ENCODE measurements at places on chromosomes 3 and 15. TPM values are rescaled to one million over a fixed set of nuclear protein-coding genes. Genes with fewer than 3 reads are reported as not detected.

DNA sequence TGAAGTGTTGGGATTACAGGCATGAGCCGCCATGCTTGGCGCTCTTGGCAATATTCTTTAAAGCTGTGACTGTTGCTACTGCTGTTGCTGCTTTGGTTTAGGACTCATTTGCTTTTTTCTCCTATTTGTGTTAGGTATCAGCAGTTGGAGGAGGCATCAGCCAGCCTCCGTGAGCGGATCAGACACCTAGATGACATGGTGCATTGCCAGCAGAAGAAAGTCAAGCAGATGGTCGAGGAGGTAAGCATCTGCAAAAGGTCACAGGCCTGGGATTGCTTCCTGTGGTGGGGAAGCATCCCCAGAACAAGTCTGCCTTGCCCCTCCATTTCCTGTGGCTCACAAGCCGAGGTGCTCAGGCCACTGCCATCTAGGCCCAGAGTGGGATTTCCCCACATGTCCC lies 47.6 kb downstream of the MYZAP start:
- no peak for DNase-seq

- DNase-seq = no peak
These were observed 67.4 kb upstream of the TLE3 start for GRCh38 chr15:70164910-70165715.

The AMT gene
- 3.8 TPM for total RNA-seq

GRCh38 chr15:46941241-46941640 lies 776.1 kb upstream of the SEMA6D start:
- DNase-seq = no peak

DNA sequence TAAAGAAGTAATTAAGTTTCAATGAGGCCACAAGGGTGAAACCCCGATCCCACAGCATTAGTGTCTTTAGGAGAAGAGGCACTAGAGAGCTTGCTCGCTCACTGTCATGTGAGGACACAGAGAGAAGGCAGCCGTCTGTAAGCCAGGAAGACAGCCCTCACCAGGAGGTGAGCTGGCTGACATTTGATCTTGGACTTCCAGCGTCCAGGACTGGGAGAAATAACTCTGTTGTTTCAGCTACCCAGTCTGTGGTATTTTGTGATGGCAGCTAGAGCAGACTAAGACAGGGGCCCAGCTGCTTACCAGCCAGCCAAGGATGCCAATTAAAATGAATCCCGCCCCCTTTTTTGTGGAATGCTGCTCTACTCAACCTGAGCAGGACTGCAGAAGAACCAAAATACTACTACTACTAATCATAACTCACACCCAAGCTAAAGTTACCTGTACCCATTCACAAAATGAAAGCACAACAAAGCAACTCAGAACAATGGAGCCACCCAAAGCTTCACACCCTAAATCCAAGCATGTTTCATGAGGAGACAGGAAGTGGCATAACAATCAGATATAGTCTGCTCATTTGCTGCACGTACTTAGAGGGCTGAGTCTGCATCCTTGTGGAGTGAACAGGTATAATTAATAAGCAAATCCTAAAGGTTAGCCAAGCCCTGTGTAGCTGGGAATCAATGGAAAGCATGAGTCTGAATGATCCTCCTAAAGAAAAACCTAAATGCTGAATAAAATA lies 35.6 kb upstream of the RHCG start:
- no peak for DNase-seq

DNA sequence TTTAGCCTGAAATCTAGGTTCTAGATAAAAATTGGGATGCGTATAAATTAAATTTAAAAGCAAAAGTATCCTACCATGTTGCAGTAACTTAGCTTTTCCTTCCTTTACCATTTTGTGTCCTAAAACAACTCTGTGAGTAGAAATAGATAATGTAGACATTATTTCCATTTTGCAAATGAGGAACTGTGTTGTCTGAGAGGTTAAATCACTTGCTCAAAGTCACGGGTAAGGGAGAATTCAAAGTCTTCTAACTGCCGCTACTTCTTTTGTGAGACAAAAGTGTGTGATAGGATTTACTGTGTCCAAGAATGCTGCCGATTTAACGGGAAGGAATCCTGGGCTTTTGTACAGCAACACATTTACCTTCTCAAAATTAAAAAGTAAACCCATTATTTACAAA lies 40.7 kb downstream of the MYO1E start:
- no peak for DNase-seq

GRCh38 chr3:170740285-170740684 lies 129.7 kb downstream of the RPL22L1 start:
- DNase-seq = no peak

The MTHFS gene
- total RNA-seq = 44.2 TPM

- DNase-seq = peak; percentile 66
These were observed 1.5 kb upstream of the MAPKBP1 start for GRCh38 chr15:41772720-41773331.

- no peak for DNase-seq
These were observed 47.2 kb upstream of the ATP2B2 start for GRCh38 chr3:10552631-10552943.

- no peak for DNase-seq
These were observed 12.8 kb downstream of the GCSAM start for GRCh38 chr3:112119962-112120836.

GRCh38 chr3:149011676-149012075 lies 20.3 kb downstream of the GYG1 start:
- no peak for DNase-seq

The ZNF80 gene
- 0.74 TPM for total RNA-seq

GRCh38 chr3:45010811-45011333 lies 15.2 kb upstream of the CLEC3B start:
- DNase-seq = no peak

The NR1I2 gene
- total RNA-seq = 0.47 TPM

The SEMA6D gene
- 4.3 TPM for total RNA-seq

The SLC22A13 gene
- 2.6 TPM for total RNA-seq

DNA sequence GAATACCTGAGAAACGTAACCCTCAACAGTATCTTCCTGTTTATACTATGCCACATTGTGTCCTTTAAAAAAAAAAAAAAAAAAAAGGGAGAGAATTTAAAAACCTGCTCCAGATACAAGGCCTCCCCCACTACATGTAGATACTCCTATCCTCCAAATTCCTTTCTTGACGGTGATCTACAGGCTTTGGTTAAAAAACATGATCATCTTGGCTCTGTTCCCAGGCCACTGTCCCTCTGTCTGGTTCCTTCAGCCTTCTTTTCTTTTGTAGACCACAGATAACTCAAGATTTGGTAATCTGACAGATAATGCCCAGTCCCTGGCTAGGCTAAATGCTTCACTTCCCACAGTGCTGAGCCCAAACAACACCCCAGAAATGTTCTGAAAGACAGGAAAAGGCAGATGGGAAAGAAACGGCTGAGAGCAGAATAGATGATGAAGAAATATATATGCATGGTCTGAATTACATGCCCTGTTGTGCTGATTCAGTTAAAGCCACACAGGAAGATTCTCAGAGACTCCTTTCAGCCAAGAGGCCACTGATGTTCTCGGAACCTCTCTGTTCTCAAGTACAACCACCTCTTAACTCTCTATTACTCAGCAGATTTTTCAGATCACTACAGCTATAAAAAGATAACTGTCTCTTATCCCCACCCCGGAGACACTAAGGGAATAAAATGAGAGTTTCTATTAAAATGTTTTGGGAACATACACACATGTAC lies 48.3 kb downstream of the NPTN start:
- DNase-seq = no peak

The CEMIP gene
- total RNA-seq = 8.3 TPM

The DAPK2 gene
- 7.7 TPM for total RNA-seq

The UNC13C gene
- 6.1 TPM for total RNA-seq

The GRAMD1C gene
- 24.3 TPM for total RNA-seq

DNA sequence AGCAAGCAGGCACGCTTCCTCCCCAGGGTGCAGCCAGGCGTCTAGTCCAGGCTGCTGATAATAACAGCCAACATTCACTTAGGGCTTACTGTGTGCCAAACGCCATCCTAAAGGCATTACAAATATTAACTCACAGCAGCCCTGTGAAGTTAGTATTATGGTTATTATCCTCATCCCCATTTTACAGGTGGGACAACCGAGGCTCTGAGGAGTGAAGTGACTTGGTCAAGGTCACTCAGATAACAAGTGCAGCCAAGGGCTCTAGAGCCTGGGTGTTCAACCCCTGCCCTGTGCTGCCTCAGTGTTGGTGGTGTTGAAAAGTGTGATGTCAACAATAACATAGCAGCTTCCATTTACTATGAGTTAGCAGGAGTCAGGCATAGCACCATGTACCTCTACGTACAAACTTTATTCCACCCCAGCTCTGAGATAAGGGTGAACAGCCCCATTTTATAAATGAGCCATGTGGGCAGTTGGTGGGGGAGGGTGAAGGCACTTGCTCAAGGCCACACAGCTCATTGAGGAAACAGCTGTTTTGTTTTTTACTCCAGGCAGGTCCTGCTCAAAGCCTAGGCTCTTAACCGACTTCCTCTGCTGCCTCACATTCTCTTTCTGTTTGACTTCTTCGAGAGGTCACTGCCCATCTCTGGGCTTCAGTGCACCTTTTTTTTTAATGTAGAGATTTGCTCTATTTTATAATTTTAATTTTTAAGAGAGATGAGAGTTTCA lies 24.0 kb upstream of the TRH start:
- peak; percentile 17 for DNase-seq

GRCh38 chr3:56868706-56869105 lies 67.0 kb upstream of the ARHGEF3 start:
- peak; percentile 53 for DNase-seq

DNA sequence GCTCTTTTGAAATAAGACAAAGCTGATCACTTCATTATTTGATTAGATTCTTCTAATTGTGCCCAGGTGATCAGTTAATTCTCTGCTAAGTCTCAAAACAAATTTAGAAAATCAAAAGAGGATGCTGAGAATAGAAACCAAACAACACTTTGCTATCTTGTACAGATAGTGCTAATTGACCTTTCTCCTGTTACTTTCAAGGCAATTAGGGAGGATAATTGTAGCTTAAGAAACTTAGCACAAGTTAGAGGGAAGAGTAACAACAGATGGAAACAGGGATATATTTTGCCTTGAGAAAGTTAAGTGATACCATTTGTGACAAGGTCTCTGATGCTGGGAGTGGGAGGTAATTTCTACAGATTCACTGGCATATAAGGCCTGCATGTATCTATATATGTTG lies 344.8 kb upstream of the GRM7 start:
- DNase-seq = no peak

The METTL6 gene
- total RNA-seq = 49.4 TPM

GRCh38 chr15:37032091-37032775 lies 68.1 kb downstream of the MEIS2 start:
- no peak for DNase-seq

The DNASE1L3 gene
- total RNA-seq = 1.2 TPM

- DNase-seq = no peak
These were observed 2.0 kb downstream of the B2M start for GRCh38 chr15:44713006-44713966.

DNA sequence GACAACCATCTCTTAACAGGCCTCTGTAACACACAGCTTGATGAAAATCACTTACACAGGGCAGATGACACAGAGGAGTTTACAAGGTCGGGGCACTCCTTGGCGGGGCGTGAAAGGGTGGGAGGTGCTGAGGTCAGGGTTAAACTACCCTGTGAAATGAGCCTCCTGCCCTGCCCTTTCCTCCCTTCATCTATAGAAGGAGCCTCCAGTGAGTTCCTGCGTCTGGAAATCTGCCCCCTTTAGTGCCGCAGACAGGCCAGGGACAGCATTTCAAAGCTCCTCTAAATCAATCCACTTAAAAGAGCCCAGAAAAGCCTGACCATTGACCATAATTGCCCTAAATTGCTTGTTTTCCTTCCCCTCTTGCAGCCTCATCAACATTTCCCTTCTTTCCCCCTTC lies 1.9 kb downstream of the ROBO1 start:
- no peak for DNase-seq

- no peak for DNase-seq
These were observed 22.7 kb downstream of the ZIC4 start for GRCh38 chr3:147383617-147384016.

GRCh38 chr15:25136119-25136518 lies 181.3 kb downstream of the SNRPN start:
- DNase-seq = peak; percentile 31

DNA sequence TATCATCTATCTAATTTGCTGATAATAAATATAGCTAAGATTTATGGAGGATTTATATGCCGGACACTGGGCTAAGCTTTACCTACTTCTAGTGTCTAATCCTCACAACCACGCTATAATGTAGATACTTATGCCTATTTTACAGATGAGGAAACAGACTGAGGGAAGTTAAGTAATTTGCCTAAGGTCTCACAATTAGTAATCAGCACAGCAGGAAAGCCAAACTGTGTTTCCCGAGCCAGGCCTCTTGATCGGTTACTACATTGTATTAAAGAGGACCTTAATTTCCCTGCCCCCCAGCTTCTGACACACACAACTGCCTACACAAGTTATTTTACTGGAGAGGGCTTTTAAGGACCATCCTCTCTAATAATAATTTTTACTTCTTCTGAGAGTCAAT lies 40.9 kb downstream of the ONECUT1 start:
- DNase-seq = no peak

- DNase-seq = no peak
These were observed 7.7 kb downstream of the TUBGCP4 start for GRCh38 chr15:43378601-43379000.

GRCh38 chr3:114861666-114862065 lies 285.4 kb downstream of the ZBTB20 start:
- no peak for DNase-seq

DNA sequence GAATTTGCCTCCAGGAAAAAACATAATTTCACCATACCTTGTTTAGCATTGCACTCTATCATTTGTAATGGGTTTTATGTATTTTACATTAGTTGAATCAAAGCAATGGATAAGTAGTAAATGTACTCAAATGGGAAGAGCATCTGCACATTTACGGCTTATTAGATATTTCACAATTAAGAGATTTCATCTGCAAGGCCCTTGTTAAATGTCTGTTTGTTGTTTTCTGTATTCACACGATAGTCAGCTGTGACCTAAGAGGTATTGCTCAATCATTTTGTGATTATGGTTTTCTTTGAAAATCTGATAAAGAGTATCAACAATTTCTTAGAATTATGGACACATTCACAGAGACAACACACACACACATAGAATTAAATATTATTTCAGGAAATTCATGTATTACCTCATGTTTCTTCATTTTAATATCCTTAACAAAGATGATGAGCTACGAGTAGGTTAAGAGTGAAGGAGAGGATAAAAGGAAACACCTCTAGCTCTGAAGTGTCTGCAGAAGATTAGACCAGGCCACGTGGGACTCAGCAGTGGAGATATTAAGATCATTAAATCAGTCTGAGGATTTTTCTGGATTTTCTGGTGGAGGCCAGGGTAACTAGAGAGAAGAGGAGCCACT lies 121.9 kb upstream of the POU1F1 start:
- DNase-seq = no peak

- no peak for DNase-seq
These were observed 352.3 kb downstream of the ROBO2 start for GRCh38 chr3:77392181-77392580.

The HRG gene
- total RNA-seq = not detected
